Large intestine (tissue), 12 donors: ENCODE measurements at places on chromosomes 2 and 18. TPM values are rescaled to one million over a fixed set of nuclear protein-coding genes. Genes with fewer than 3 reads are reported as not detected.

The GMPPA gene
- 54.0 TPM for polyA plus RNA-seq

DNA sequence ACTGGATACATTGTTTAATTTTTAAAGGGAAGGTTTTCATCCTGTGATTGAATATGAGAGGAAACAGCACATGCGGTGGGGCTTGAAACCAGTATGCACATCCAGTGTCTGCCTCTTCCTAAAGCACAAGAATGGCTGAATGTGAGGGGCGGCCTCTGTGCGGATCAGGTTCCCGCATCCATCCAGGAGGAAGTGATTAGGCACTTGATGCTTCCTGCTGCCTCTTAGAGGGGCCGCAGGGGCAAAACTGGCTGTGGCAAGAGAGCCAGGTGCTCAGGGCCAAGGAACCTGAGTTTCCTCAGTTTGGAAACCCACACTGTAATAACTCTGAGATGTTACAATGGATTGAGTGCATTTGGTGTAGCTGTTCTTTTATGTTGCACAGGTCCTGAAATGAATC is 48.8 kb downstream of the THNSL2 start:
- no peak for DNase-seq

DNA sequence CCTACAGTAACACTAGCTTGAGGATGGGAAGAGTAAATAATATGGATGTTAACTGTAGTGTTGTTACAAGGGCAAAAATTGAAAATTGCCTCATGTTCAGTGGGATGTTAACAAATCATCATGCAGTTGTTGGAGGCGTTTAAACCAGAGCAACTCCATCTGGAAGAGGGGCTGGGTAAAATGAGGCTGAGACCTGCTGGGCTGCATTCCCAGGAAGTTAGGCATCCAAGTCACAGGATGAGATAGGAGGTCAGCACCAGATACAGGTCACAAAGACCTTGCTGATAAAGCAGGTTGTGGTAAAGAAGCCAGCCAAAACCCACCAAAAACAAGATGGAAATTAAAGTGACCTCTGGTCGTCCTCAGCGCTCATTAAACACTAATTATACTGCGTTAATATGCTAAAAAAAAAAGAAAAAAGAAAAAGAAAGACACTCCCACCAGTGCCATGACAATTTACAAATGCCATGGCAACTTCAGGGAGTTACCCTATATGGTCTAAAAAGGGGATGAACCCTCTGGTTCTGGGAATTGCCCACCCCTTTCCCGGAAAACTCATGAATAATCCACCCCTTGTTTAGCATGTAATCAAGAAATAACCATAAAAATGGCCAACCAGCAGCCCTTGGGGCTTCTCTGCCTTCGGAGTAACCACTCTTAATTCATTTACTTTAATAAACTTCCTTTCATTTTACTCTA is 101.4 kb downstream of the MYO5B start:
- no peak for DNase-seq

DNA sequence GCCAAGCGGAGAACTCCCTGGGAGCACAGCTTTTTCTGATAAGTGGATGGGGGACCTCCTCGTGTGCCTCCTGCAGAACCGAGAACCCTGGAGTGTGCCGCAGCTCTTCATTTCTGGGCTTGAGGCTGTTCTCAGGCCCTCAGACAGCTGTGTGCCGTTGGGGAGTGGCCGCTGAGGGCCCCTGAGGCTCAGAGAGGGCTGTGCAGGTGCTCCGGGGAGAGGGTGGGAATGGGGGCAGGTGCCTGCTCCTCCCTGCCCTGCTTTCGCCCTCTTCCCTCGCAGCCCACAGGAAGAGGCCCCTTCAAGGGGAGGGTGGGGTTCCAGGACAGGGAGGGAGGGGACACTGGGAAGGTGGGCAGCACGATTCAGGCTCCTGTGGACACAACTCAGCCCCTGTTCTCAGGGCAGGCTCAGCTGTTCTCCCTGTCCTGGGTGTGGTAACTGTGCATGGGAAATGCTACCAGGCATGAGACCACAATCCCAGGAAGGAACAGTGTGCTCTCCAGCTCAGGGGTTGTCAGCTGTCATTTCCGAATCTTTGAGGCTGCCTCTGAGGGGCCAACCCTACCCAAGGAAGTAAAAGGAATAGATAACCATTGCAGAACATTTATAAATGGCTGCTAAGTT is 11.3 kb downstream of the LCT start:
- peak; percentile 81 for DNase-seq

DNA sequence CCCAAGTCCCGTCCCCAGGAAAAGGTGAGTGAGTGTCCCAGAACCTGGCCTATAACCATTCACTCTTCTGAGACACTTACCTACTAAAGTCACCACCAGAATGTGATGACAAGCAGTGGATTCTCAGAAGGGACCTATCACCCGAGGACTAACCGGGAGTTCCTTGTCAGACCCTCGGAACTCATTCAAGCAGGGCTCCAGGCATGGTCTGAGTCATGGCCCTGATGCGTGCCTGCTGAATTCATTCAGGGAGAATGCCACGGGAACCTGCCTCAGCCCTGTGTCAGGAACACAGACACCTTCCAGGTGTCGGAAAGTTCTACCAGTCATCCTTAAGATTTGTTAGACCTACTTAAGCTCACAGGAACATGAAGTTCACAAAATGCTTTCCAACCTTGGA is 29.8 kb downstream of the ALPK2 start:
- no peak for DNase-seq

GRCh38 chr2:146786396-146786795 is 1058.4 kb upstream of the ACVR2A start:
- no peak for DNase-seq

DNA sequence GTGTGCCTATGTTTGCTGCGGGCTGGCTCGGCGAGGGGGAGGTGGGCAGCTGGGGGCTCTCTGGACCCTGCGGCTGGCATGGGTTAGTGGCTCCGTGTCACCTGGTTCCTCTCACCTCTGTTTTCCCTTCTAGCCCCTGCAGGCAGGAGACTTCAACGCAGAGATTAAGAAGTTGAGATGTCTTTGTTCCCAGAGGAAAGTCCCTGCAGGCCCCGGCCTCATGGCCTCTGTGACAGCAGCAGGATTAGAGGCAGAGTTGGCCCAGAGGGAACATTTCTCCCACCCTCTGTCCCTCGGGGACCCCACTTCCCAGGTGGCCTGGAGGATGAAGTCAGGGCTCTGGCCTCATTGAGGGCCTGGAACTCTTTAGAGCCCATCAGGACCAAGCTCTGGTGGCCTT is 56.5 kb downstream of the HPCAL1 start:
- DNase-seq, result no peak

- DNase-seq, result no peak
These were observed 2.6 kb upstream of the PRLH start for GRCh38 chr2:237563816-237564215.

DNA sequence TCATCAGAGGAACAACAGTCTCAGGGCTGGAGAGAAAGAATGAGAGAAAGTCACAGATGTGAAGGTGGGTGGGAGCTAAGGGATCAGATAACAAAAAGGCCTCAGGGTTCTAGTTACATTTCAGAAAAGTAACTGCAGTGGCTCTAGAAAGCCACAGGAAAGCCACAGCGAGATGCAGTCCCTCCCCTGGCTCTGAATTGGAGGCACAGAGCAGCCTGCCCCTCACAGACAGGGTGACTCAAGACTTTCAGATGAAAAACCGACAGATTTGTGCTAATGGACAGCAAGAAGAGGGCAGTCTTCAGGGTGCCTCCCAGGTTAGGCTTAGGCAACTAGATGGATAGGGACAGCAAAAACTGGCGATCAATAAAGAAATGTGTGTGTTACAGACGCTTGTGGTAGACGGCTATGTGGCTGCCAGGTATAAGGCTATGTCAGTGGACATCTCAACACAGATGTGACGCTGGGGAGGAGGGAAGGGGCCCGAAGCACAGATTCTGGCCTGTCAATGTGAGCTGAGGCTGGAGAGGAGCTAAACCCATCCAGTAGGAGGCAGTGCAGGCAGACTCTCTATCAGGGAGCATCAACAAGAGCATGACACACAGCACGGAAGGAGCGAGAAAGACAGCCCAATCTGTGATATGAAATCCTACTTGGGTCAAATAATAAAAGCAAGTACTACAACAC is 26.2 kb downstream of the UNC50 start:
- no peak for DNase-seq
